ENCODE measurements at places on chromosomes 1 and 21.

DNA sequence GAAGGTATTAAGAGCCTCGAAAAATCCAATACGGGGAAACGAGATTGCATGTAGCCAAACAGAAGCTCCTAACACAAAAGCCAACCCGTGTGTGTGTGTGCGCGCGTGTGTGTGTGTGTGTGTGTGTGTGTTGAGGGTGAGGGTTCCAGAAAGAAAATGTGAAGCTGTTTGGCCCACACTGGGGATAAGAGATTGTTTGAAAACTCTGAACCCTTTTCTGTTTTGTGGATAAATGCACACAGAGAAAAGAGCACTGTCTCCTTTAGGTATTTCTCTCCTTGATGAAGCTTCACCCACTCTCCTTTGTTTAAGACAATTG, 1.9 kb downstream of the WLS start:
- DNase-seq, result no peak

GRCh38 chr1:8698012-8698630, 119.3 kb downstream of the RERE start:
- DNase-seq, result no peak

GRCh38 chr1:98391175-98391574, 270.3 kb upstream of the SNX7 start:
- DNase-seq, result no peak

- no peak for DNase-seq
Measured at GRCh38 chr1:196808529-196809235, 10.8 kb upstream of the CFHR1 start.

GRCh38 chr1:112998592-112999235, 42.7 kb upstream of the SLC16A1 start:
- no peak for DNase-seq

DNA sequence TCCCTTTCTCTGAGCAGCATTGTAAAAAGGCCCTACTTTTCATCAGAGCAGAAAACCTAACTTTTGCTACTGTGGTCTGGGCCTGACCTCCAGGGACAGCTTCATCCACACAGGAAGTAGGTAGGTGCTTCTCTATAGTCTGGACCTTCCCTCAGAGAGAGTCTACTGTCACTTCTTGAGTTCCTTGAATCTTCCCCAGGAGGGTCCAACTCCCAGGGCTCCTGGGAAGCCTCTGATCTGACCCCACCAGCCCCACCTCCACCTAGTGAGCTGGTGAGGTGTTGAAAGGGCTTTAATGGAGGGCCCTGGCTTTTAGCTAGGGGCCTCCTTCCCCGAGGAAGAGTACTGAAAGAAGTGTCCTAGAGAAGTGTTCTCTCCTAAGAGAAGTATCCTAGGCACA, 2.7 kb upstream of the VANGL2 start:
- DNase-seq, result no peak

- DNase-seq, result no peak
Measured at GRCh38 chr1:14909920-14910460, 243.6 kb upstream of the TMEM51 start.

- no peak for DNase-seq
Measured at GRCh38 chr1:107451715-107452114, 310.9 kb downstream of the NTNG1 start.

GRCh38 chr1:152110365-152110859, 4.8 kb downstream of the TCHH start:
- no peak for DNase-seq

DNA sequence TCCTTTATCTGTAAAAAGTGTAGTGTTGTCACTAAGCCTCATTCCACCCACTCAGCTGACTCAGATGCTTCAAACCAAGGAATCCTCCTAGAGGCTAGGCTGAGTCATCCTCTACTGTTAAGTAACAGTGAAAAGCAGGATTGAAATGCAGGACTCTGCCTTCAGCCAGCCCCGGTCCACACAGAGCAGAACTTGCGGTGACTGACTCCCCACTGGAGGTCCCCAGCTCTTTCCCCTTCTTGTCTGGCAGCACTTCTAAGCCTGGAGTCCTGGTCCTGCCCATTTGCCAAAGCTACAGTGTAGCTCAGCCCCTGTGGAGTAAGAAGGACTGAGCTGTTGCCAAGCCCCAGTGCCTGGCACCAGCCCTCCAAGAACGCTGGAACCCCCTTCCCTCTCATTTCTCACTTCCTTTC, 1.7 kb downstream of the RAB7B start:
- no peak for DNase-seq

DNA sequence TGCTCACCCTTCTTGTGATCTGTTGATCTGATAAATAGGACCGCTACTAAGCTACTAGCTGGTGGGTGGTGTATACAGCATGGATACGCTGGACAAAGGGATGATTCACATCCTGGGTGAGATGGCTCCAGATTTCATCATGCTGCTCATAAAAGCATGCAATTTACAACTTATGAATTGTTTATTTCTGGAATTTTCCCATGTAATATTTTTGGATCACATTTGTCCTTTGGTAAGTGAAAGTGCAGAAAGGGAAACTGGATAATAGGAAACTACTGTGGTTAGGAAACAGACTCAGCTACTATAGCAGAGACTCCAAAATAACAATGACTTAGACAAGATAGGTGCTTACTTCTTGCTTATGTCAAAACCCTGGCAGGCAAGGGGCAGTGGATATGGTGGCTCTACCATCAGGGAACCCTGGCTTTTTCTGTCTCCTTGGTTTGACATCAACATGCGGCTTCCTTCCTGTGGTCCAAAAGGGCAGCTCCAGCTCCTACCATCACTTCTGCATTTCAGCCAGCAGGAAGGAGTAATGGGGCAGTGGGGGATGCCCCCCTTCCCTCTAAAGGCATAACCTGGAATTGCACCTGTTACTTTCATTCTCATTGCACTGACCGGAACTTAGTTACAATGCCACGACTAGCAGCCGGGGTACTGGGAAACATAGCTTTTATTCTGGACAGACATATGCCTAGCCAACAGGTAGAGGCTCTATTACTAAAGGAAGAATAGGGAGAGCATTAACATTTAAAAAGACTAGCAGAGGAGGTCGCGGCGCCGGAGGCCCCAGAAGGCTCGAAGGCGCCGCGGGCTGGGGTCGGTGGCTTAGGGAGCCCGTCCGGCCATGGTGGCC, 13.8 kb upstream of the AK2 start:
- DNase-seq, result no peak

- DNase-seq, result no peak
Measured at GRCh38 chr1:116793357-116793935, 39.2 kb downstream of the CD2 start.

GRCh38 chr1:203681739-203682138, 55.1 kb downstream of the ATP2B4 start:
- no peak for DNase-seq

DNA sequence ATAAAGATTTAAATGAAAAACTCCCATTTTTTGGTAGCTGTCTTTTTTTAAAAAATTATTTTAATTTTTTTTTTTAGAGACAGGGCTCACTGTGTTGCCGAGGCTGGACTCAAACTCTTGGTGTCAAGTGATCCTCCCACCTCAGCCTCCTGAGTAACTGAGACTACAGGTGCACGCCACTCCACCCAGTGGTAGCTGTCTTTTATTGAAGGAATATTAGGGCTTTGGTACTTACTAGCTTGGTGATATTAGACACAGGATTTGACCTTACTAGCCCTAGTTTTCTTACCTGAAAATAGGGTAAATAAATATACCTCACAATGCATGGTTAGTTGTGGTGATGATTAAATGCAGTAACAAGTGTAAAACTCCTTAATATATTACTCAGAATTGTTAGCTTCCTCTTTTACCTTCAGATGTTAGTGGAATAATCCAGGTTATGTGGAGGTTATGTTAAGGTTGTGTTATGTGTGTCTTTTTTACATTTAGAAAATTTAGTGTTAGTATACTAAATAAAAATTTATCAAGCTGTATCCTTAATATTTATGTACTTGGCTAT, 66.8 kb downstream of the PHACTR4 start:
- no peak for DNase-seq

DNA sequence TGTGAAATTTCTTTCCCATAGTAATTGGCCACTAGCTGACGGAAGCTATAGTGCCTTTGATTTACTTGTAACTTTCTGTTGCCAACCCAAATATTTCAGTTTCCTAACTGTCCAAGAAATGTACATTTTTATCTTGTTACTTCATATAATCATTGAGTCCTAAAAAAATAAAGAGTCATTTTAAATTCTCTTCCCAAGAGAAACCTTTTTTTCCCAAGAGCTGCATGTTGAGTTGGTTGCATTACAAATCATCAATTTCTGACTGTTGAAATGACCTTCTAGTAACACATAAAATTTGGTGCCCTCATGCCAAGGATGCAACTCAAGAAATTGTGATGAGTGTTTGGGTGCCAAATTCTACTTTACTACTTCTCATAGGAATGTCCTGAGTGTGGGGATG, 61.0 kb downstream of the HMCN1 start:
- DNase-seq, result no peak

DNA sequence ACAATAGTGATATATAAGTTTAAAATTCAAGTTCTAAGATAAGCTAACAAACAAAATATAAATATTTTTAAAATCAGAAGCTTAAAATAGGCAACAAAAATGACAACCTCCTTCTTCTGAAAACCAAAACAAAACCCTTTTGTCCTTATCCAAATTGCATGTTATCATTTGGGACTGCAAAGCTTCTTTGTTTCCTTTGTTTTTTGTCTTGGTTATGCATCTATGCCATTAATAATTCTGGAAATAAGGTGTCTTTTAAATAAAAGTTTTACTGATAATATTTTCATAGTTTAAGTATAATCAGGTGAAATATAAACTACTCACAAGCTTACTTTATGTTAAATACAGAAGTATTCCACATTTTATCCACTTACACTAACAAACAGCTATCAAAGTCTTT, 20.5 kb downstream of the ADSS2 start:
- no peak for DNase-seq

DNA sequence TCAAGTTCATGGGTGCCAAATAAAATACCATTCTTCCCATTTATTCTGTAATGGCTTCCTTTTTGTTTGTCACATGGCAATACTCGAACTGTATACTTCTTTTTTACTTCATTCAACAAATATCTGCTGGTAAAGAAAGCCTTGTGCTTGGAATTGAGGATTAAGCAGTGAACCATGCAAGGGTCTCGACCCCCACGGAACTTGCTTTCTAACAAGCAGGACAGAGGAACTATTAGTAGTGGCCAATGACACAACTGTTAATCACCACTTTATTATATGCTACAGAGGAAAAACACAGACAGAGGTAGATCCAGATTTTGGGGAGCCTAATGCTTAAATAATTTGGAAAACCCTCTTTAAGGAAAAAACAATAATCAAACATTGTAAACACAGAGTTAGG, 542.2 kb downstream of the DPYD start:
- DNase-seq, result no peak

- no peak for DNase-seq
Measured at GRCh38 chr1:205680073-205680851, at the start of gene SLC45A3. SLC45A3 (minus strand) TSS chr1:205680509; CDS start chr1:205664656, 15,853 bp downstream.

DNA sequence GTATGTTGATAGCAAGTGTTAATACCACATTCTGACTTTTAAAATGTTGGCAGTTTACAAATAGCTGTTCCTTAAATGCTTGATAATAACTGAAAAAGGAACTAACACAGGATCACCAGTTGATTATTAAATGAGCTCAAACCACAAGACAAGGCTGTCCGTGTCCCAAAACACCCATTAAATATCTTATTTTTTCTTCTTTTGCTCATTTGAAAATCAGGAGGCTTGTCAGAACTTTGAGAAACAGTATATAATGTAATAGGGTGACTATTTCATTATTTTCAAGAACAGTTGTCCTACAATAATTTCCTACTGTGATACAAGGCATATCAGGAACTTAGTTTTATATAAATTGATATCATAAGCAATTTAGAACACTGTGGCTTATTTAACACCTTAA, 2.7 kb downstream of the CDKN2C start:
- DNase-seq, result no peak

DNA sequence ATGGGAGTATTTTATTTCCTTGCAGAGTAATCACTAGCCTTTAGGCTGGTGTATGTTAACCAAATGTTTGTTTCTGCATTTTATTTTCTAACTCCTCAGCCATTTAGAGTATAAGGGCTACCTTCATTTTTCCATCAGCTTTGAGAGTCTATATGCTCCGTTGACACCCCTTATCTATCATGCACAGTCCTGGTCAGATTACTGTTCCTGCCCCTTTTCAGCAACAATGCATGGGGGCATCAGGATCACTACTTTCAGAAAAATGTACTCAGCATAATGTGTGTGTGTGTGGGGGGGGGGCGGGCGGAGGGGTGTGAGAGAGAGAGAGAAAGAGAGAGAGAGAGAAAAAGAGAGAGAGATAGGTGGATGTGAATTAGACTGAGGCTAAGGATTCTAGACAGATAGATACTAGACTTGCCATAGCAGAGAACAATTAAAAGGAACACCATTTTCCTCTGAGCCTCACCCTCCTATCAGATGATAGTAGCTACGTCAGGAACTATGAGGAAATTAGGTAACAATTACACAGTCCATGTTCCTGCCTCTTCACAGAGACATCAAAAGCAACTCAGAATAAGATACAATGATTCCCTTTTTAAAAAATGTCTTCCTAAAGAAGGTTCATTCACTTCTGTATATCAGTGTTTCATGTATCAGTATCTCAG, 40.8 kb downstream of the FCER1A start:
- DNase-seq, result no peak

GRCh38 chr1:93904228-93904627, 5.0 kb downstream of the GCLM start:
- no peak for DNase-seq

DNA sequence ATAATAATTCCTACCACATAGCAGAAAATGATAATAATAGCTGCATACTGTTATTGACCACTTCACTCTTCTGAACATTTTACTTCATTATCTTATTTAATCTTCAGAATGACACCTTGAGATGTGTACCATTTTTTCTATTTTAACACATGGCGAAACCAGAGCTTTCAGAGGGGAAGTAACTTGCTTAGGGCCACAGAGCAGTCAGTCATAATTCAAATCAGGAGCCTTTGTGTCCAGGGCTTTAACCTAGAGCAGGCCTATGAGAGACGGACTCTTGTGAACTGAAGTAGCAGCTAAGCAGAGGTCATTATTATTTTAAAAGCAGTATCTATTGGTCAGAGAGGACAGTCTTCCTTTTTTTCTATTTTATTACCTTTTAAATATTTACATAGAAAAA, 114.0 kb downstream of the ROR1 start:
- DNase-seq, result no peak

DNA sequence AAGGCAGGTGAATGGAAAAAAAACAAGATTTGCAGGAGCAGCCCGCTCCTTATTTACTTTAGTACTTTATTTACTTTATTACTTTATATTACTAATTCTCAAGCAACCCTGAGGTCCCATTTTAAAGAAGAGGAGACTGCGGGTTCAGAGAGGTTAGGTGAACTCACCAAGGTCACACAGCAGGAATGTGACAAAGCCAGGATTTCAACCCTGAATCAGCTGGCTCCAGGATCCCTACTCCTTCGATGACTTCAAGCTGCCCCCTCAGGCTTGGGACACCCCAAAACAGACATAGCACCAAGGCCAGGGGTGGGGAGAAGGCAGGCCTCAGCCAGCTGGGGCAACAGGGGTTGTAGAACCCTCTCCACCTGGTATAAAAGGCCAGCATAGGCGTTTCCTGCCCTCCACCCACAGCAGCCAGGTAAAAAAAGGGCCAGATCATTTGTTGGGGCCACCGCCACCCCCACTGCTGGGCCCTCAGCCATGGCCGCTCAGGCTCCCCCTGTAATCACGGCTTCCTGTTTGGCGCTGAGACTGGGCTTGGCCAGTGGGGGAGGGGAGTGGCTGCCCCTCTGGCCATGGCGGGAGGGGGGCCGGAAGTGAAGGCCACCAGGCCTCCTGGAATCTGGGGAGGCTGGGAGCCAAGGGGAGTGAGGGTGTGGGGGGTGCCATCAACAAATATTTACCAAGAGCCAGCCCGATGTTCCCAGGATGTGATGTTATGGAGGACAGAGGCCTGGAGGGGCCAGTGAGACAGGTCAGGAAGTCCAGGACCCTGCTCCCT, 6.6 kb downstream of the SDC3 start:
- no peak for DNase-seq
